NCI-H526 treated with DMSO at 0.1 percent for 48 hours (cell line): ENCODE measurements at places on chromosomes 3 and 15.

- no peak for DNase-seq
Observed at GRCh38 chr15:68642491-68642845, 63.7 kb downstream of the CORO2B start.

- DNase-seq = no peak
Observed at GRCh38 chr3:183128709-183129108, 29.4 kb upstream of the MCCC1 start.

DNA sequence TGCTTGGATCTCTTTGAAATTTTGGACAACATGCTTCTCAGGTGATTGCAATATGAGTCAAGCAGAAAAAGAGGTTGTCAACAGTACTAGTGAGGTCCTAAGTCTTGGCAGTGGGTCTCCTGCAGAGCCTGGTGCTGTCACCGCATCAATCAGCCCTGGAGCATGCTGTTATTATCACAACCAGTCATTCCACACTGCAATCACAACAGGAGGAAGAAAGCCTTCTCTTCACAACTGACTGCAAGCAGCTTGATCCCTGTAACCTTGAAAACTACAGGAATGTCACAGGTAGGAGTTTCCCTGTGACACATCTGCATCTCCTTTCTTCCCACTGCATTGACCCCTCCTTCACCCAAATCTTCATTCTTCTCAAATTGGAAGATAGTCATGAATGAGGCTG, 451.1 kb upstream of the ATP11B start:
- DNase-seq = no peak

DNA sequence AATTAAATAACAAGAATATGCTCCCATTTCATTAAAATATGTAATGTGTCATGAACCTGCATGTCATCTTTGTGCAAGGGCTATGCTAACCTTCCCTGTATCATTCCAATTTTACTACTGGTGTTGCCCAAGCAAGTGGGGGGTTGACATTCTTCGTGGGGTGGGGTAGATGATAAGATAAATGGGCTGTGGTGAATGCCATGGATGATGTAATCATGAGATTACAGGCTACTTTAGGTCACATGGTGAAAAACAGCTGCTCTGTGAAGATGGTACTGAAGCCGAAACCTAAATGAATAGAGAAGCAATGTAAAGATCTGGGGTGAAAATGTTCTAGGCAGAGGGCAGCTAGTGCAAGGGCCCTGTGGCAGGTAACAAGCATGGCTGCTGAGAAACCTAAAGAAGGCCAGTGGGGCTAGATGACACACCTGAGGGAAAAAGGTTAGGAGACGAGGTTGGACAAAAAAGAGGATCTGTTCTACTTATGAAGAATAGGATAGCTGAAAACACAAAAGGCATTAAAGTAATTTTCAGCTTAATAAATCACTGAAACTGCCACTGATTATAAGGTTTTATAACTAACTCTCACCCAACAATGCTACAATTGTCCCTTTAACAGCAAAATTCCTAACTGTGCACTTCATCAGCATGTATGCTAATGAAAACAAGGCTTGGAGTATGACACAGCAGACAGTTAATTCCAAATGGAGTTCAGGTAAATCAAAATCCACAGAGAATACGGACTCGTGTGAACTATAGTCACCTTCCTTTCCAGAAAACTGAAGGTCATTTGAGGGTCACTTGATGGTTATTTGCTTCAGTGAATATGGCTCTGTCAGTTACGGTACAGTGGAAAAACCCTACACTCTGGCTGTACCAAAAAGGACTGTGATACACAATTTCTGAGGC, 35.0 kb downstream of the MTMR10 start:
- no peak for DNase-seq

- DNase-seq = no peak
Observed at GRCh38 chr3:13934315-13934714, 54.4 kb upstream of the WNT7A start.

GRCh38 chr3:143000528-143000927, 842 bp upstream of the U2SURP start:
- no peak for DNase-seq

GRCh38 chr3:102802819-102803420, 368.1 kb downstream of the ZPLD1 start:
- no peak for DNase-seq

GRCh38 chr3:44867421-44868111, 5.9 kb downstream of the TMEM42 start:
- DNase-seq = no peak

- no peak for DNase-seq
Observed at GRCh38 chr3:154729741-154730140, 299.8 kb upstream of the GPR149 start.

DNA sequence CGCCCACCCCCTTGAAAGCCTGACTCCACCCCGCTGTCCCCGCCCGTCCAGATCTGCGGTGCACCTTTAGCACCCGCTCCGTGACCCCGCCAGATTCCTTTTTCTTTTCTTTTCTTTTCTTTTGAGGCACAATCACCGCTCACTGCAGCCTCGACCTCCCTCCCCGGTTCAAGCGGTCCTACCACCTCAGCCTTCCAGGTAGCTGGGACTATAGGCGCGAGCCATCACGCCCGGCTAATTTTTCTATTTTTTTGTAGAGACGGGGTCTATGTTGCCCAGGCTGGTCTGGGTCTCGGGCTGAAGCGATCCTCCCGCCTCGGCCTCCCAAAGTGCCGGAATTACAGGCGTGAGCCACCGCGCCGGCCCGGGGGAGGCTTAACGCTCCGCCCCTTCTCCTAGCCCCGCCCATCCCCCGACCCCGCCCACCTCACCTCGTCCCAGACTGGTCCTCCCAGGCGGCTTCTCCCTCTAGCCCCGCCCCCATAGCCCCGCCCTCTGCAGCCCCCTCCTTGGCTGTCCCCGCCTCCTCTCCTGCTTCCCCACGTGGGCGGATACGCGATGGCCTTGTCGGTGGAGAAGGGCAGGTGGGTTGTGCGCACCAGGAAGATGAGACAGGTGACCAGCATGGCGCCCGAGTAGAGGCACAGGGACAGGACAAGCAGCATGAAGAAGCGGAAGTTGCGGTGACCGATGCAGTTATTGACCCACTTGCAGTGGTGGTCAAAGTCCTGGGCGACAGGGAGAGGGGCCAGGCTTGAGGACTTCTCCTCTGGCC, 3.2 kb downstream of the ZDHHC19 start:
- no peak for DNase-seq

GRCh38 chr15:53739651-53740050, 19.8 kb downstream of the WDR72 start:
- DNase-seq = no peak

DNA sequence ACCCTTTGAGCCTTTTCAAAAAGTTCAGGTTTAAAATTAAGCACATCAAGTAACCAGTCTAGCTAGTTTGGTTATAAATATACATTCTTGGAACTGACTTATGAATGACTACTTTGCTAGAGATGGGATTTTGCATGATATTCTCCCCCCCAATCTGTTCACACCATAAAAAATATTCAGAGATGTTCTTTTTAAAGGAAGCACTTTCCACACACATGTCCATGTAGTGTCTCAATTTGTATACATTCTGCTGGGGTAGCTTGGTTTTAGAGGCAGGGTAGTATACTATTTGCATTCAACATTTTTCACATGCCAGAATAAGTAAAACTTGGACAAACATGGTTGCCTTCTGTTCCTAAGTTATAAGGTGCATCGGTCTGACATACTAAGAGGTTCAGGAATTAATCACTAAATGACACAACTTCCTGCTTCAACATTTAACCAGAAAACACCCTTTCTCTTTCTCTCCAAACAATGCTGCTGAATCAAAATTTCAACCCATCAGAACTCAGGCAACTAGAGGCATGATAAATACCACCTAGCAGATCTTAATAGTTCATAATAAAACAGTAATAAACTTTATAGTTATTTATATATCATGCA, 57.0 kb downstream of the SUMF1 start:
- no peak for DNase-seq

GRCh38 chr3:79002465-79003372, 765.1 kb downstream of the ROBO1 start:
- no peak for DNase-seq

- DNase-seq = no peak
Observed at GRCh38 chr3:143596957-143597642, 251.2 kb downstream of the SLC9A9 start.

DNA sequence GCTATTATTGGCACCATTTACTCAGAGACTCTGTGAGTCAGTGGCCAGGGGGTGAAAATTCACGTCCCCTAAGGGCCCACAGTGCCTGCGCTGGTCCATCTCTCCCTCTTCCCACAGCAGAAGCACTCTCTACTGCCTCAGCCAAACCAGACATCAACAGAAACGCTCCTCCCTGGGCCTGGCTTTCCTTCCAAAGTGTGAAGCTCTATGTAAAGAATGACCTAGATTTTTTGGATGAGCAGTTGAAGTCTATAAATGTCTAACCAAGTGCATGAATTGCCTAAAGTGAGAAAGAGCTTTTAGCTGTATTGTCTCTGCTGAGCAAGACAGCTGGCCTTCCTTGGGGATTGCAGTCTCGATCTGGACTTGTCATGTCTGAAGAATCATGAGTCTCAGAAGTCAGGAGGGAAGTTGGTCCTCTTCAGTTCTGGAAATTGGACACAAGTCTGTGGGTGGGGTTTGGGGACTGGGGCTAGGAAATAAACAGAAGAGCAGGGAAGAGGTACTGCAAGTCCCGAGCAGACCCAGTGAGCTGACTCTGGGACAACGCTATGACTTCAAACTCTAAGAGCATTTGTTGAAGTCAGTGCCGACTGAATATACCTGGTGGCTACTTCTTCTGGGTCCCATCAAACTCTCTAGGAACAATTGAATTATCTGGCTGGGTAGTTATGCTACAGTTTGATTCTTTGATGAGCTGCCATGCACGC, 29.0 kb downstream of the RASGRP1 start:
- no peak for DNase-seq

DNA sequence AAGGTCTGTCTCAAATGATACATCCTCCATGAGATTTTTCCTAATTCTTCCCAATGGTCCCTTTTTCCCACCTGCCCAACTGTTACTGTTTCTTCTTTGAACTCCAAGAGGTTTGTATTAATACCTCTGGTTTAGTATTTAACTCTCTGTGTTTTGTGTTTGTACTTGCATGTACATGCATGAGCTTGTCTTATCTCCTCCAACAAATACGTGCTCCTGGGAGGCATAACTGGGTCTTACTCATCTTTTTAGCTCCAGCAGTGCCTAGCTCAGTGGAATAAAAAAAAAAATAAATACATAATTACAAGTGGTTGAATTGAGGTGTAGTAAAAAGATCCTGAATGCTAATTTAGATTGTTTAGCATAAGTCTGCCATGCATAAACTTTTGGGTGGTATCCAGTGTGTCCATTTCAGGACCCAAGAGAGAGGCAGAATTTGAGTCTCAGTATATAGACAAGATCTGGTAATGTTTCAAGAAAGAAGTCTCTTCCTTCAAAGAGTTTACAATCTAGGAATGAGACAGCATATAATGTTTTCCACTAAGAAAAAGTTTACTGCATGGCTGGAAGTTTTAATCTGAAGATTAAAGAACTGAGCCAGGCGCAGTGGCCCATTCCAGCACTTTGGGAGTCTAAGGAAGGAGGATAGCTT, 1.7 kb upstream of the LYSMD2 start:
- no peak for DNase-seq

DNA sequence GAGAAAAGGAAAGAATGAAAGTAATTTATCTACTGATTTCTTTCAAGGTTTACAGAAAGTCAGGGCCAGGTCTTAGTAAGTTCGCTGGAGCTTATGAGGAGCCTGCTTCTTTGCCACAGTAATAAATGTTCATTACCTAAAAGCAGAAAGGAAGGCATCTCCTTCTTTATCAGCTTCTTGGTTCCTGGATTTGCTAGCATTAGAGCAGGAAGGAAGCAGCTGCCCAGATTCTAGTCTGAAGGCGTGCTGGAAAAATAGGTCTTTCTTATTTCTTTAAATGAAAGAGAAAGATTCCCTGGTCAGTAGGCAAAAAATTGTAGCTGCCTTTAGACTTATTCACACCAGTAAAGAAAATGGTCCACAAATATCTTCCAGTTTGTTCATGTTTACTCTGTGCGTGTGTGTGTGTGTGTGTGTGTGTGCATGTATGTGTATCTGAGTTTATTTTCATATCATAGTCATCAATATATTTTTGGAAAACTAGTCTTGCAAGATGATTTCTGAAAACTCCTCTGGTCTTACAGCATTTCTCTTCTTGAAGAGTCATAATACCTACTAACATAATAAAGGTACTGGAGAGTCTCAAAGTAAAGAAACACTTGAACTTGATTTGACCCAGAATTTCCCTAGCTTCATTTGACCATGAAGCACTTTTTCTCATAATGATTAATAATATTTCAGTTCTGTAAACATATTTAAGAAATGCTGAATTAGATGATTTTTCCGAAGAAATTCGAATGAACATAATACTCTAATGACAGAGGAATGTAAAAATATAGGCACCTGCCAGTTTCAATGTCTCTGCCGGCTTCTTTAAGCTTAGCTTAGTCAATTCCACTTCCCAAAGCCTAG, 255.3 kb upstream of the ZPLD1 start:
- no peak for DNase-seq

- no peak for DNase-seq
Observed at GRCh38 chr3:55166576-55167555, 239.0 kb upstream of the LRTM1 start.

- DNase-seq = no peak
Observed at GRCh38 chr3:156579427-156579851, 24.5 kb upstream of the SSR3 start.

GRCh38 chr3:31932990-31933389, 48.1 kb downstream of the OSBPL10 start:
- no peak for DNase-seq

DNA sequence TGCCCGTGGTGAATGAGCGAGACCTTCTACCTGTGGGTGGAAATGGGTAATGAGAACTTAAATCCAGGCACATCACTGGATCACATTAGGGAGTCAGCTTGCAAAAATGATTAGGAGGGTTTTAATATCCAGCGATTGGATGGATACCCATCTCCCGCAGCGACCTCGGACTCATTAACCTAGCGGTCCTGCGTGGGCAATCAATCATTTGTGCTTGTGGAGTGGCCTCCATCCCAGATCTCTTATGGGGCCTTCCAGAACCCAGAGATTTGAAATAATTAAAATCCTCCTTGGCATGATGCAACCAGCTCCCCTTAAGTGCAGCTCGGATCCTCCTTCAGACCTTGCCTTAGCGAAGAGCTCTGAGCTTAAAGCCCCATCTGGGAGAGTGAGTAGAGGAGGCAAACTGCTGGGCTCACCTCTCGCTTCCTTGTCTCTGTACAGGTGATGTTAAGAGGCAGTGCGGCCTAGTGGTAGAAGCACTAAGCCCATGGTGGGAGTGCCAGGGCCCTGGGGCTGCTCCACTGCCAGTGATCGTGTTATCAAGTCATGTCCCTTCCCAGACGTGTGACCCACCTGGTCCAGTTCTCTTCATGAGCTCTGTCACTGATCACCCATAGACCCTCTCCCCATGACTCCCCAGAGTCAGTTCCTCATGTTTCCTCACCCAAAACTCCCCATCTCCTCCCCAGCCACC, 285.2 kb upstream of the TLE3 start:
- no peak for DNase-seq

GRCh38 chr3:171462224-171462623, 2.0 kb upstream of the TNIK start:
- DNase-seq = no peak

GRCh38 chr3:186283651-186284348, 78.2 kb downstream of the DGKG start:
- no peak for DNase-seq

- DNase-seq = no peak
Observed at GRCh38 chr3:48607519-48607918, 1.9 kb downstream of the UQCRC1 start.

GRCh38 chr15:100250176-100250800, 91.5 kb downstream of the ADAMTS17 start:
- no peak for DNase-seq
